ENCODE measurements at places on chromosomes 7 and 10.

DNA sequence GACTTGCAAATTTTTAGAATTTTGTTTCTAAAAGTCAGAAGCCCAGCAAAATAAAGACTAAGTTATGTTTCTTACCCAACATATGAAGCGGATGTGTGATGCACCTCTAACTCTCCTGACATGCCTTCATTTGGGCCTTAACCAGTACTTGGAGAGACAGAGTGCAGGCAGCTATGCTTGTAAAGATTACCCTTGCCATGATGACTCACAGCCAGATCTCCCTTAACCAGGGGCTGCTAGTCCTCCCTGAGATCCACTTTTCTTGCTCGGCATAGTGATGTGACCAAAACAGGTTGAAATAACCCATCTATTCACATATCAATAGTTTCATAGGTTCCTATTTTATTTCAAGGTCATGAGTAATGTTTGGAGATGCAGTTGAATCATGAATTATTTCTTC lies 43.6 kb downstream of the PPP1R3A start:
- peak; percentile 2 for DNase-seq

GRCh38 chr7:80466636-80467035 lies 45.2 kb downstream of the GNAT3 start:
- no peak for DNase-seq

GRCh38 chr10:132592790-132593383 lies 55.3 kb downstream of the INPP5A start:
- no peak for DNase-seq

DNA sequence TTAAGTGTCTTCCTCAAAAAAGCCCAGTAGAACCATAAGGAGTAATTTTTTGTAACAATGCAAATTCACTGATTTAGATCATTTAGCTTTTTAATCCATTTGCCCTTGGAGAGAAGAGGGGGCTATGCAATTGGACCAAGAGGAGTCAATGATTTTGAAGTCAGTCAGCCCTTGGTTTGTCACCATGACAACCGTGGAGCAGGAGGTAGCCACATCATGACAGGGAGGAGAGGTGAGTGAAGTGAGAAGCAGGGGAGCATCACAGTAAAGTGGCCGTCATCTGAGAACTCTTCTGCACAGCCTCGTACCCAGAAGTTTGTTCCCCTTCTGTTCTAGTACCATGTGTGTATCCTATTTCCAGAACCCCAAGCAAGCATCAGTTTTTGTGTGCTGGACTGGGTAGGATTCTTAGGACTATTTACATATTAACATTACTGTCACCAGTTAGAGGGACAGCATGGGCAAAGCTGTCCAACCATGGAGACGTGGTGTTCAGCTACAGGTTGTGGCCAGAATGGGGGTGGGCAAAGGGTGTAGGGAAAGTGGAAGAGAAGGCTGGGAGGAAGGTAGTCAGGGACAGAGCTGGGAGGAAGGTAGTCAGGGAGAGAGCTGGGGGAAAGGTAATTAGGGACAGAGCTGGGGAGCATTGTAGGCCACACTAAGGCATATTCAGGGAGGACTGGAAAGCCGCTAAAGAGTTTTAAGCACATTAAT lies 13.1 kb downstream of the UBE3C start:
- no peak for DNase-seq

DNA sequence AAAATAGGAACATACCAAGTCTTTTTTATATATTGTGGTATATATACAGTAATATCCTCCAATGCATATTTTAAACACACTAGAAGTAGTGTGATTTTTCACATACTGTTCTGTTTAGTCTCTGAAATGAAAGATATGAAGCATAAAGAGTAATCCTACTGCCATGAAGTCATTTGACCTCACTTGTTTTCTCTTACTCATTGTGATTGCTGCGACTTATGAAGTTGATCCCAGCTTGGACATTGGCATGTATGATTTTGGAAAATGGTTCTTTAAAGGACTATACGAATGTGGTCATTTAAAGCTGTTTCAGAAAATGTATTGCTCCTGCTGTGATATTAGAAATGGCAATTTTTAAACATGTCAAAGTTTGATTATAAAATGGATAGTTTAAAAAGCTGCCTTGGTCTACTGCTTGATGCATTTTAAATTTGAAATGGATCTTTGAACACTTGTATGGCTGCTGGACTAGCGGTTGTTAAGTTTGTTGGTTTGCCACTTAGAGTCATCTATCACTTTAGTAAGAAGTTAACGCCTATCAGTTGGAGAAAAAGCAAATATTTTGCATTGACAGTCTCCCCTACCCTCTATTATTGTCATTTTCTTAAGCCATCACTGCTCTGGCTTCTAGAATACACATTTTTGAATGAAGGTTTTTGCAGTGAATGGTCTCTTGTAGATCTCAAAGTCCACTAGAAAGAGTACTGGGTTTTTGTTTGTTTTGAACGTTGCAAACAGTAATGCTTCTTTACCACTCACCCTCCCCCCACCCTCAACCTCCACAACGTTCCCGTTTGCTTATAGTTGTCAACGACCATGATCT lies 881 bp upstream of the PCGF5 start:
- peak; percentile 19 for DNase-seq

DNA sequence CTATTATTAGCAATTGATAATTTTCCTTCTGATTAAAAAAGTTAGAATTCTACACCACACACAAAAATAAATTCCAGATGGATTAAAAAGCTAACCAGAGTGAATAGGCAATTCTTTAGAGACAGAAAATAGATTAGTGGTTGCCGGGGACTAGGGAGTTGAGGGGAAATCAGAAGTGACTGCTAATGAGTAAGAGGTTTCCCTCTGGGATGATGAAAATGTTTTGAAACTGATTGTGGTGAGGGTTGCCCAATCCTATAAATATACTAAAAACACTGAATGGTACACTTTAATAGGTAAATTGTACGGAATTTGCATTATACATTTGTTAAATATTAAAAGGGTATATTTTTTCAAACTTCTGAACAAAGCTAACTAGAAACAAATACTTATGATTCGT lies 214.9 kb downstream of the GPAM start:
- DNase-seq = no peak

- no peak for DNase-seq
Measured at GRCh38 chr7:65966146-65966545, 15.9 kb downstream of the GUSB start.

DNA sequence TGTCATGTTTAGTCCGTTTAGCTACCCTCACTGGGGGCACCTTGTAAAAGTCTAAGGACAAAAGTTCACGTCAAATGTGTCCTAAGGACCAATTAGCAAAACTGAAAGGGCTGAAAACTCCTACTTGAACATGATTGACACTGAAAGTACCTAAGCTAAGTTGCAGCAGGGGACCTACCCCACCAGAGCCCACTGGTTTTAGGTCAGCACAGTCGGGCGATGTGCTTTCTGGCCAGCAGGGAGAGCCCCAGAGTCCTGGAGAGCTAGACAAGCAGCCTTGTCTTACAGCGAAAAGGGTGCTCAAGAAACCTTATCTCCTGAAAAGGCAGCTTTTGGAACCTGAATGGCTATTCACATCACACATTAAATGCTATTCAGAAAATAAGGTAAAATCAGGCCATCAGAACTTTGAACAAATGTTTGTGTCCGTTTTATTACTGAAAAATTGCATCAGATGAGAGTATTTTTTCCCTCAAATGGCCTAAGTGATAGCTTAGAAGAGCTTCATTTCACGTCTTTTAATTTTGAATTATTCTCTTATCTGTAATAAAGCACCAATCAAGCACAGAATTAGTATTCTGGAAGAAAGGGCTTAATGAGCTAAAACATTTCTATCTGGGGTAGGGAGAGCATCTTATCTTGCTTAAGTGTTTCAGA lies 52.2 kb upstream of the MKI67 start:
- peak; percentile 41 for DNase-seq

DNA sequence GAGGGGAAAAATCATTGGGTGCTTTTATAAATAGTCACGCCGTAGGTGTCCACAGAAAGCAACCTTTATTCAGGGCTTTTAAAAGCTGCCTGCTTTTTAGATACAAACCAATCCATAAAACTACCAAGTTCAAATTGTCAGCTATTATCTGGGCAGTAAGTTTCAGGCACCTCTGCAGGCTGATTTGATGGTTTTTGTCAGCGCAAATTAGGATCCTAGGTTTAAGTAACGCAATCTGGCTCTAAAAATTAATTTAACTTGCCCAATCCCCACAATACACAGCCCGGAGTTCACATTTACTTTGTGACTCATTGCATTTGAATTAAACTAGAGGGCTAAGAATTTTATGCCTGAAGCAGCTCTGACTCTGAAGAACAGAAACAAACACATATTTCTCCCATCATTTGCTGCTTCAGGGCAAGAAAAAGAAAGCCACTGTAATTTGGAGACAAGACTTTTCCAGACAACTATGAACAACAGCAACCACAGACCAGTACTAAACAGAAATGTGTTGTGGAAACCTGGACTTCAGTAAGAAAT lies 43.3 kb downstream of the NRP1 start:
- DNase-seq = no peak

DNA sequence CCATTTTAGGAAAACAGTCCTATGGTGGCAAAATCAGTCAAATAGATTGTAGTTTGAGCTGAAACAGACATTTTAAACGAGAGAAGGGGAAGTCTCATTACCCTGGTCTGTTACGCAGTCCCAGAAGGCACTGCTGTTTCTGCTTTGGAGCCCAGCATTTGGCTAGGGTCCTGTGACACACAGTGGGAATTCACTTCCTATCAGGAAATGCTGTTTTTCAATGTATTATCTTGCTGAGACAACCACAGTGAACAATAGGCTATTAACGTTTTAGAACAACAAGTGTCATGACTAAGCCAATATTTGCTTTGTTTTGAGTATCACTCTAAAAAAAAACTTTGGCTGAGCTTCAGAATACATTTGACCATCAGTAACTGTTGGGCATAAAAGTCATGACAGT lies 74.1 kb downstream of the ADD3 start:
- DNase-seq = no peak

DNA sequence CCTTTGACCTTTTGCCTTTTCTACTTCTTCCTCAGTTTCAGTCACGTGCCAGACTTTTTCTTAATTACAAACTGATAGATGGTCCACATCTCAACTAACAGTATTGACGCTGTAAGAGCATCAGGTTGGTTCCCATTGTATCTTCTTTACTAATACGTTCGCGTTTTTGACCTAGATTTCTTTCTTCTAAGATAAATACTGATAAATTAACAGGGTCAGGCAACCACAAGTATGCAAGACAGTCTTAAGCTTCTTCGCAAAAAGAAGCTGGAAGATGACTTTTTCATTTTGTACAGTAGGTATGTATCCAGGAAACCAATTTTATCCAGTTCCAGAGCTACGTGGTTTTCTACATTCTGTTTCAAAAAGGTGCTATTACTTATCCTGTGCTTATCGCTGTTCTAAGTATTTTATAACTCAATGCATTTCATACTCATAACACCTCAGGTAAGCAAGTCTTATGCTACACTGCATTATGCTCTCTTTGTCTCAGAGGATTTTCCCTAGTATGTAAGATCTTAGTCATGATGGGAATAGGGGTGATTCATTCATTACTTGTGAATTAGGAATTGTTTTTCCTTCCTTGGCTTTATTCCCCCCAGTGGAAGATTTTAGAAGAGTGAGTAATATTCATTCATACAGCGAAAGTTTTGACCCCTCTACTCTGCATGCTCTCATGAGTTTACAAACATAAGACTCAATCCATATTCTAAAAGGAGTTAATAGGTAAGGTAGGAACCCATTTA lies 955 bp downstream of the DUS4L start:
- peak; percentile 98 for DNase-seq

GRCh38 chr7:110336423-110336822 lies 754.5 kb upstream of the LRRN3 start:
- DNase-seq = no peak

GRCh38 chr7:98957766-98958165 lies 79.4 kb downstream of the TRRAP start:
- DNase-seq = no peak

GRCh38 chr10:78699971-78700370 lies 368.8 kb upstream of the ZMIZ1 start:
- no peak for DNase-seq

DNA sequence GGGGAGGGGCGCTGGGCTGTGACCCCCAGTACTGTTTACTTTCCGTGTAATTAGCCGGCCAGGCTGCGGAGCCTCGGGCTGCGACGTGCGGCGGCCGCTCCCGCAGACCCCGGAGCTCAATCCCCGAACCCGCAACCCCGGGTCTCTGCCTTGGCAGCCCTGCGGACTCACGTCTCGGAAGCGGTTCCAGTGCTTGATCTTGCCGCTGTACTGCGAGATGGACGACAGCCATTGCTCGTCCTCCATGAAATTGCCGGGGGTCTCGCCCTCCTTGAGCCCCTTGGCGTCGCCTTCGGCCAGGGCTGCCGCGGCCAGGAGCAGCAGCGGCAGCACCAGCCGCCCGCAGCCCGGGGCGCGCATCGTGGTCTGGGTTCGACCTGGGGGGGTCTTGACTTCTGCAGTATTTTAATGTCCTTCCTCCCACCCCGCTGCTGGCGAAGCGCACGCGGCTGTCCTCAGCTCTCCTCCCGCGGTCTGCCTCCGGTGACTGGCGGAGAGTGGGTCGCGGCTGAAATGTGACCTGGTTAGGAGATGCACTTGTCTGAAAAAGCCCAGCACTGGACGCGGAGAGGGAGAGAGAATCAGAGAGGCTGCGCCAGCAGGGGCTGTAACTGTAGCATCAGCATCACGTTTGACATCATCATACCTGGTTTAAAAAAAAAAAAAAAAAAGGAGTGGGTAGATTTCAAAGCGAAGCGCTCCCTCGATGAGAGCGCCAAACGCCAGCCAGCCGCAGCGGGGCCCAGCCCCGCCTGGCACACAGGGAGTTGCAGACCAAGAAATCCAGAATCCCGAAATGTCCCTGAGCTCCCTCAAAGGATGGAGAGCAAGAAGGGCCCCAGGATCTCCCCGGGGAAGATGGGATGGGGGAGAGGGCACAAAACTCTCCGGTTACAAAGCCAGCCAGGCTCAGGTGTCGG lies at the start of gene SPOCK2:
Gene SPOCK2, minus strand, starts transcription at position 583 of the 920 bp plus-strand sequence. Its CDS starts 223 bp downstream, at position 360.
- no peak for DNase-seq

DNA sequence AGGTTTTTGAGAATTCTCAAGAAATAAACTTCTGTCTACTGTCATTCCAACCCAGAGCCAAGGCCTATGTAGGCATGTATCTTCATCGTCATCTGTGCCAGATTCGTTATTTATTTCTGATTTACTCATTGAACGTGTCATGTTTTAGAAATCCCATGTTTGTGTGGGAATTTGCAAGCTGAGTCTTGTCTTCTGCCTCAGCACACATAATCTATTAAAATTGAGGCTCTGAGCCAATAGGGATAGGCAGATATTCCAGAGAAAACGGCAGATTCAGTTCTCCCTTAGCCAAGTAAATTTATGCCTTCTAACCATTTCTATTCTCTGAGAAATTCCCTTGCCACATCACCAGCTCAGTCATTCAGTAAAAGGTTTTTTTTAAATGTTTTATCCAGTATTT lies 444.6 kb downstream of the REEP3 start:
- no peak for DNase-seq

- no peak for DNase-seq
Measured at GRCh38 chr10:3149918-3150317, 22.7 kb downstream of the PITRM1 start.

- no peak for DNase-seq
Measured at GRCh38 chr7:105191331-105191730, 177.3 kb downstream of the KMT2E start.

GRCh38 chr7:133077394-133077793 lies 4.5 kb downstream of the CHCHD3 start:
- no peak for DNase-seq
